ENCODE measurements at places on chromosomes 5 and 9. TPM values are rescaled to one million over a fixed set of nuclear protein-coding genes. Genes with fewer than 3 reads are reported as not detected.

TMEFF1 gene
- not detected for total RNA-seq

SLC22A4 gene
- not detected for total RNA-seq

RORB gene
- not detected for total RNA-seq

SLC34A3 gene
- not detected for total RNA-seq

TNFSF15 gene
- total RNA-seq = not detected

NUDT12 gene
- total RNA-seq = 3.5 TPM

ADAMTS12 gene
- not detected for total RNA-seq

ENDOG gene
- total RNA-seq = 15.0 TPM

ERAP2 gene
- 98.6 TPM for total RNA-seq

SNCB gene
- total RNA-seq = not detected
